Thoracic aorta (tissue), 2 donors: ENCODE measurements at places on chromosomes 13 and 19.

DNA sequence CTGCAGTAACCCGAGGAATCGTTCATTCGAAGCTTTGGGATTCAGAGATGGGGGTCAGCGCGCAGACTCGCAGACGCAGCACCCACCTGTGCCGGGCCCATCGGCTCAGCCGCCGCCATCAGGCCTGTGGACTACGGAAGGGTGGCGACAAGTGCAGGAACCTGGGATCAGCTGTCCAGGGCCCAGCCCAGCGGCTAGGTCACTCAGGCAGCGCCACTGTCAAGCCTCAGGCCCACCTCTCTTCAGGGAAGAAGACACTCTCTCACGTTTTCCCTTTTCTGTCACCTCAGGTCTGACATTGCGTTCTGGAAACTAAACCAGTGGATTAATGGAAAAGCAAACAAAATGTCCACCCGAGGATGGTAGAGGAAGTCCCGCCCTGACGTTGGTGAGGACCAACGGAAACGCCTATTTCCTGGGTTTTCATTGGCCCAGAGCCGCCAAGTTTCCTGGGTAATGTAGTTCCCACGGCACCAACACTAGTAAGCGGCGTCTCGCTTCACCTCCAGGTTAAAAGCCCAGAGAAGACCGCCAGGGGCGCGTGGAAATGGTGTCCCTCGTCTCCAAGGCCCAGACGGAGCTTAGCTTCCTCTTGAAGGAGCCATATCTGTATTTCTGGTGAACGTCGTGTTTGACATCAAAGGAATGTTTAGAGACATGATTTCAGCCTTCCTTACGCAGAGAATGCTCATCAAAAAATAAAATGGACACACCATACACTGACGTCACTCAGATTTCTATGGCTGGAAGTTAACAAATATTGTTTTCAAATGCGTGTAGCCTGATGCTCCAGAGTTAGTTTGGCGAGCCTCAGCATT is at the start of gene ZNF772:
Gene ZNF772 (minus strand): TSS at position 376 of the 818 bp plus-strand sequence. CDS start 257 bp downstream, at position 119.
- DNase-seq, result peak; percentile 59

DNA sequence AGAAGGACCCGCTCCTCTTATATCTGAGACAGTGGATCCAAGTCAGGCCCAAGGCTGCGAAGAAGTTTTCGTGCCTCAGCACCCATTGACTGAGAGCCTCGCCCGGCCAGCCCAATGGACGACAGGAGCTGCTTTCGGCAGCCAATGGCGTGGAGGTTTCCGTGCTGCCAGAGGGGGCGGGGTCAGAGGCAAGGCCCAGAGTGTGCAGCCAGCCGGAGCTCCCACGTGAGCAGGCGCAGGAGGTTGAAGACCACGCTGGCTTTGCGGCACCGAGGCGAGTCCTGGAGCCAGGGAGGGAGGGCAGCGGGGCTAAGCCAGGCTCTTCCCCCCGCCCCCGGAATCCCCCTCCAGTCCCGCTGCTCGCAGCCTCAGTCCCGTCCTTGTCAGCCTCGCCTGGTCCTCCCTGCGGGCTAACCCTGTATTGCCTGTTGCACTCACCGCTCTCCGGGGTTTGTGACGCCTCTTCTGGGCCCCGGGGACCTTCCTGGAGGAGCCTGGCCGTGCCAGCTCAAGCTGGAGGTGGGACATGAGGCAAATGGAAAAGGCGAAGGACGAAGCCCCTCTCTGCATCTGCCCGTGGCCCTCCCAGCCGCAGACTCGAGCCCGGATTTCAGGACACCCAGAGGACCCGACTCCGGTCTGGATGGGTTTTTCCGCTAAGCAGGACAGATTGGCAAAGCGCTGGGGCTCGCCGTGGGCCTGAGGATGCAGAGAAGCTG is 1.5 kb downstream of the IFNL4 start:
- DNase-seq, result no peak

DNA sequence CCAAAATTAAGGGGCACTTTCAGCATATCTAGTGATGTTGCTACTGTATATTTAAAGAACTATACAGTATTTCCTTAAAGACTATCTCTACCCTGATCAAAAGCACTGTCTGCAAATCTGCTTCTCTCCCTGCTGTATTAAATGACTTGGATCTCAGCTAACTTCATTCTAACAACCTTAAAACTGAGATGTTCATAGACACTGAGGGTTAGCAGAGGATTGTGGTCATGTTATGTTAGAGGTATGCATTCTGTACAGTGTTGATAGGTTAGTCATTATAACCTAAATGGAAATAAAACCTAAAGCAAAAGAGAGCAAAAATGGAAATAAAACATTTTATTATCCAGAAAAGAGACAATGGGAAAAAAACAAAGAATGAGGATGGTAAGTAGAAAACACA is 9.9 kb downstream of the GPR183 start:
- DNase-seq, result no peak

DNA sequence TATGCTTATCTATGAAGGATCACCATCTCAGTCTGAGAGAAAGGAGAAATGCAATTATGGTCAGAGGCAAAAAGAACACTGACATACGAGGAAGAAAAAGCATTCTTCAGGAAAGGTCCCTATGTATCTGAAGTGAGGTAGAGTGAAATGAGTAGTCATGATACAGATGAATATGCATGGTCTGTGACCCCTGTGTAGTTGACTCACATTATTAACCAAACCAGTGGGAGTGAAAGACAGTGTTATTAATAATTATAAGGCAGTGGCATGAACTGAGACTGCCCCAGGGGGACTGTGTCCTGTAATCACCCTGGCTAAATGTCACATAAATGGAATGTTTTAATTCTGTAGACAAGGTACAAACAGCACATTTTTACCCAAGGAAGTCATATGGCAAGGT is 1320.2 kb upstream of the PCDH9 start:
- no peak for DNase-seq

GRCh38 chr13:27712421-27712820 is 79.9 kb upstream of the GSX1 start:
- DNase-seq, result no peak

DNA sequence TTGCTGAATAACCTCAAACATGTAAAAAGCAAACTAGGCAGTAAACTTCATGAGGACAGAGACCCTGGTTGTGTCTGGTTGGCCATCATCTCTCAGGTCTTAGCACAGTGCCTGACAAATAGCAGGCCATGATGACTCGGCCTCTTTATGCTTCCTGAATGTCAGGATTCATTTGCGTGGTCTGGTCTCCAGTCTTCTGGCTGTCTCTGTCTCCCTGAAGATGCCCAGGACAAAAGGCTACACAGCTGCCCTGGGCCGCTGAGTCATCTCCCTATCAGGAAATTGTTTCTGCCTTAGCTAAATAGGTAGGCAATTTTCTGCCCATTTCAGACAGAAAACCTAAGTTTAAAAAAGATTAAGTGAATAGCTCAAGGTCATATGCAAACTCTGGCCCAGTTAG is 84.1 kb upstream of the FNDC3A start:
- no peak for DNase-seq

- peak; percentile 60 for DNase-seq
Observed at GRCh38 chr19:51702103-51702824, 9.1 kb downstream of the SPACA6 start.

- no peak for DNase-seq
Observed at GRCh38 chr19:23771316-23771715, 12.6 kb upstream of the ZNF681 start.

DNA sequence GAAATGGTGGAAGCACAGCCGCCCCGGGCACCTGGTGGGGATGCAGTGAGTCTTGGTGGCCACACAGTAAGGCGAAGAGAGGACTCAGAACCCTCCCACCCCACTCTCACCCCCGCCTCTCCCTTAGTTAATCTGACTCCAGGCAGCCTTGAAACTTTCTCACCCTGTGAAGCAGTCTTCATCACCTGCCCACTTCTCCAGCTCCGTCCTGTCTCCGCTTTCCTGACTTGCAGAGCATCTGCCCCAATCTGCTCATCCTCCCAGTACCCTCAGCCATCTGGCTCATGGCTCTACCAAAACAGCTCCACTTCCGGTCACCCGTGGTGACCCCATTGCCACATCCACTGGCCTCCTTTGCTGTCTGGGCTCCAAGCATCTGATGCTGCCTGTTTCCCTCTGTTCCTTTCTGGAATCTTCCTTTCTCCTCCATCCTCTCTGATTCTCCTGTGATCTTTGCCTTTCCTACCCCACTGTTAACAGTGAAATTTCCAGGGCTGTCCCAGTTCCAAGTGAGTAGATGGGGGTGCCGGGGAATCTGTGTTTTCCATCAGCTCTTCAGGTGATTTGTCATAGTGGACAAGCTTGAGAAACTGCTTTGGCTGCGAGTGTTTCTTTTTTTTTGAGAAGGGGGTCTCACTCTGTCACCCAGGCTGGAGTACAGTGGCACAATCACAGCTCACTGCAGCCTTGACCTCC is 4.3 kb downstream of the USF2 start:
- DNase-seq, result no peak
